ENCODE measurements at places on chromosomes 4 and X.
A peak's percentile ranks its signal among the peaks of the same experiment; 100 is the strongest.

- peak; percentile 72 for DNase-seq
These were observed 188.4 kb downstream of the SLC7A11 start for GRCh38 chr4:138053641-138054301.

GRCh38 chrX:68998716-68999115, 166.5 kb downstream of the PJA1 start:
- DNase-seq = no peak

- DNase-seq = peak; percentile 8
These were observed 28.3 kb upstream of the AP1S2 start for GRCh38 chrX:15882704-15883539.

- DNase-seq = no peak
These were observed 342.8 kb downstream of the DHX15 start for GRCh38 chr4:24241511-24241910.

DNA sequence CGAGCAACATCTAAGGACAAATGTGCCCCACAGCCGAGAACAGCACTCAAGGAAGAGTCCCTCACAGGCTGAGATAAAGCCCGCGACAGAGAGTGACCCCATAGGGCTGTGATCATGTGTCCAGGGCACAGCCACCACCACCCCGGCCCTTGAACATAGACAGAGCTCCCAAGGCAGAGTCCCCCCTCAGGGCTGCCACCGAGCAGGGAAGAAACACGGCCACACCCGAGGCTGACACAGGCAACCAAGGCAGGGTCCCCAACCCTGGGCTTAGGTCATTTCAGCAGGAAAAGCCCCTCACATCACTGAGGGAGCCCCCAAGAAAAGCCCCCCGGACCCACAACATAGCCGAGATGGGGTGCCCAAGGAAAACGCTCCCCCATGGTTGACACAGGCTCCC, 463 bp downstream of the CT45A10 start:
- DNase-seq = no peak

GRCh38 chrX:9557521-9557920, 92.7 kb downstream of the TBL1X start:
- no peak for DNase-seq

DNA sequence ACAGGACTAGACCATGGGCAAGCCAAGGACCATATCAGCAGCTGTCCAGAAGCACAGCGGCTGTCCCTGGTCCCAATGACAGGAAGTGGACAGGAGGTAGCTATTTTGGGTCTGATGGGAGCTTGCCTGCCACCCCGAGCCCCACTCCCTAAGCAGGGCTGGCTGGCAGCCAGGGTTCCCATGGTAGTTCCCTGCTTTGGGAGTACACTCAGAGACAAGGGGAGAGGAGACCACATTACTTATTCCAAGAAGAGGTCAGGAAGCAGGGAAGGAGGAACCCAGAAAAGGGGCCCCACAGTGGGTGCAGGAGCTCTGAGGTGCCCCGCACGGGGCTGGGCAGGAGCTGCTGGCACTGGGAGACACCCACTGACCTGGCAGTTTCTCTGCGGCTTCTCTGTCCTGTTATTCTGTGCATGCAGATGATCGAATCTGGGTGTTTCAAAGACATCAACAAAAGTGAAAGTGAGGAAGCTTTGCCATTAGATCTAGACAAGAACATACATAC, 36.3 kb downstream of the HTT-AS start:
- DNase-seq = no peak

DNA sequence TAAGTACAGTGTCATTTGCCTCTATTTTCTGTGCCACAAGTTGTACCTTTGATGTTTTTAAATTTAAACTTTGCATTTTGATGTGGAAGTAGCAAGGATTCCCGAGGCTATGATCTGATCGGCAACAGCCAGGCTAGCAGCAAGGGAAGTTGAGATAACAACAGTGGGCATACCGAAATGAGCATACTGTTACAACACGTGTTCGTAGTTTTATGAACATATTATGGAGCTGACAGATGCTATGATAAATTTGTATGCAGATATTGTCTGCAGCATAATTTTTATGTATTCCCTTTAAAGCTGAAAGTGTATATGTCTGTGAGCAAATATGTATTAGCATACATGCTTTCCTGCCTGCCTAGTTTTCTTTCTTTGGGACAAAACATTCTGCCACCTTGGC, 306.1 kb downstream of the PCDH7 start:
- no peak for DNase-seq

DNA sequence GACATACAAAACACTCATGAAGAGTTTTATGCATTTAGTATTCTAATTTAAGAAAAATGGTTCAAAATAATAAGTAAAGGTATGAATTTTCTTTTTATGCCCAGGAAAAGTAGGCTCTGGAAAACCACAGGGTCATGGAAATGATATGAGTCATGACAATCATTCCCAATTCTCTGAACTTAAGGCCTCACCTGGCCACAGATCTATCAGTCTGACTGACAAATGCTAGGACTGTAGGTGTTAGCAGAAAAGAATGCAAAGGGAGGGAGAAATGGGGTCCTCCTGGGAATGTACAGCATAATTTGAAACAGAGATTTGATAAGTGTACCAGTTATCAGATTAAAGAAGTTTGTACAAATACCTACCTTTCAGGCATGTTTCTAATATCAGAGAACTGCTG, 270.5 kb upstream of the ARSJ start:
- no peak for DNase-seq

DNA sequence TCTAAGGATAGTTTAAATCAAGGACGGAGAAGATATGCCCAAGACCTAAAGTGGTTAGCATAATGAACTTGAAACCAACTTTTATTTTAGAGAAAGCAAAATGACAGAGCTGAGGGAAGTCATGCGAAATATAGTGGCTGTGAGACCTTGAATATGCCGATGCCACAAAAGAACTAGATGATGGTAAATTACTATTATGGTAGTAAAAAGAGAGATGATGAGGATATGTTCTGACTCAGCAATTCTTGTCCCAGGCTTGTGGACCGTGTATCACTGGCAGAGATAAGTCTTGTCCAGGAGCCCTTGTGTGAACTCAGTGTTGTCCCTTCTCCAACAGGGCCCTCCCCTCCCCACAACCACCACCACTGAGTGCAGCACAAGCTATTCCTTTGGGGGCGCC, 1605.6 kb upstream of the TENM3 start:
- DNase-seq = no peak

GRCh38 chrX:16638533-16638932, 11.4 kb upstream of the S100G start:
- DNase-seq = no peak

DNA sequence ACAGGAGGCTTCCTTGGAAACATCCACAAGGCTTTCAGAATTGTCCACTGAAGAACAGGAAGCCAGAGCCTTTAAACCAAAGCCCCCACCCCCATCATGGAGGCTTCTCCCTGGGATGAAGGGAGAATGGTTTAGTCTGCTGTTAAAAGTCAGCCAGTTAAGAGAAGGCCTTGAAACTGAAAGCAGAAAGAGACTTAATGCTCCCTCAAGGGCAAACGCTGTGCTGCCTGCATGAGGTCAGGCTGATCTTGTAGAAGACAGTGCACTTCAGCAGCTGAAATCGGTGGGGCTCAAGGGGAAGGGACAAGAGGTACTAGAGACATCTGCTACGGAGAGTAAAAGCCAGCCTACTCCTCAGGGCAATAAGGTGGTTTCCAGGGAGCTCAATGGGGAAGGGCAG, 69.0 kb downstream of the HPRT1 start:
- no peak for DNase-seq

- no peak for DNase-seq
These were observed 308.1 kb downstream of the PTTG2 start for GRCh38 chr4:38268108-38268820.

- DNase-seq = no peak
These were observed 91.7 kb upstream of the ADRA2C start for GRCh38 chr4:3674479-3674851.

DNA sequence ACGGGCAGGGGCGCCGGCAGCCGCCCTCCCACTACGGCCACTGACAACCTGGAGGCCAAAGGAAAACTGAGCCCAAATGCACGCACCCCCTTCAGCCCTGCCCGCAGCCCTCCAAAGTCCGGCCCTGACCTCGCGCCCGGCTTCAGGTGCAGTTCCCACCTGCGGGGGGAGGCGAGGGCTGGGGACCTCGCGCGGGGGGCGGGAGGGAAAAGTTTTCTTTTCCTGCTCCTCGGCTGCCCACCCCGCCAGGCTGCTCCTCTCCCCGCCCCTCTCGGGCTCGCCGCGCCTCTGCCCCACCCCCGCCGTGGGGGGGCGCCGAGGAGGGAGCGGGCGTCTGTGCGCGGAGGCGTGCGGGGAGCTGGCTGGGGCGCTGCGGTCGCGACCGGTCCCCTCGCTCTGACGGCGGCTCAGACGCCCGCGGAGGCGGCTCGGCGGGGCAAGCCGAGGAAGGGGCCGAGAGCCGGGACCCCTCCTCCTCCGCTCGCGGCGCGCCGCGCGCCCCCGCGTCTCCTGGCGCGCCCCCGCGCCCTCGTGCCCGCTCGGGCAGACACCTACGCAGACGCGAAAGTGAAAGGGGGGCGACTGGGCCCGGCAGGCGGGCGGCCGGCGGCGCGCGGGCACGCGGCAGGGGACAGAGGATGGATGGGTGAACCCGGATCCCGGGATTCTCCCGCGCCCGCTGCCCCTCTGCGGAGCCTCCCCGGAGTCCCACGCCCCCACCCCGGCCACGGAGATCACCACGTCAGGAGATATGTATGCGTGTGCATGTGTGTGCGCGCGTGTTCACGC, 3.1 kb upstream of the NR3C2 start:
- peak; percentile 55 for DNase-seq

GRCh38 chr4:120509719-120510118, 412.8 kb downstream of the PRDM5 start:
- DNase-seq = no peak

DNA sequence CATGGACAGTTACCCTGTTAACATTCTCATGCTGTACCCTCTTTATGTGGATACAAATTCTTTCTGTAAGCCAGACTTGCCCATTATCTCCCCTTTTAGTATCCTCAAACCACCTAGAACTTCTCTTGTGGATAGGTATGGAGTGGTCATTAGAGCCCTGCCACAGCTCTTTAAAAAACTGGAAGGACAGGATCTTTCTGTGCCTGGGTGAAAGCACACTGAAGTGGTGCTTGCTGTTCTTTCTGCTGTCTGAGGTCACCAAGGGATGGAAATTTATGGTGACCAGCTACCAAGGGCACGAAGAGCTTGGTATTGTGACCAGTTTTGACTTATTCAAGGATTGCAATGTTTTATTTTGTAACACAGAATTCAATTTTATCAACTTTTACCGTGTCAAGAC, 344.2 kb downstream of the CBLL2 start:
- no peak for DNase-seq

- no peak for DNase-seq
These were observed 56.5 kb upstream of the PPARGC1A start for GRCh38 chr4:23946299-23946698.

GRCh38 chr4:90904021-90904420, 776.8 kb downstream of the CCSER1 start:
- no peak for DNase-seq

DNA sequence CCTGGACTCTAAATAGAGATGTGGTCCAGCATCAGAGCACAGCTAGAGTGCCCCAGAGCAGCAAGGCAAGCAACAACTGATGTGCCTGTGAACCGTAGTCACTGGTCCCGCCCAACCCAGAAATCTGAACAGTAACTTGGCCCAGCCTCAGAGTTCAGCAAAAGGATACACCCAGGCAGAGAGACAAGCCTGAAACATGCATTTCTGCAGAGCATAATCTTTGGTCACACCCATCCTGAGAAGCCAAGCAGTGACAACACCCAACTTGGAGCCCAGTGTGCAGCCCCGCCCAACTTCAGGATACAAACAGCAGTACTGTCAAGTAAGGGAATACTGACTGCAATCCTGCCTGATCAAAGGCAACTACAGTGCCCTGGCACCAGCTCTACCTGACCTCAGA, 78.9 kb downstream of the CCDC160 start:
- no peak for DNase-seq

GRCh38 chr4:112315446-112315845, 18.3 kb downstream of the ALPK1 start:
- DNase-seq = no peak

- no peak for DNase-seq
These were observed 2.3 kb upstream of the RGS12 start for GRCh38 chr4:3290476-3290875.

DNA sequence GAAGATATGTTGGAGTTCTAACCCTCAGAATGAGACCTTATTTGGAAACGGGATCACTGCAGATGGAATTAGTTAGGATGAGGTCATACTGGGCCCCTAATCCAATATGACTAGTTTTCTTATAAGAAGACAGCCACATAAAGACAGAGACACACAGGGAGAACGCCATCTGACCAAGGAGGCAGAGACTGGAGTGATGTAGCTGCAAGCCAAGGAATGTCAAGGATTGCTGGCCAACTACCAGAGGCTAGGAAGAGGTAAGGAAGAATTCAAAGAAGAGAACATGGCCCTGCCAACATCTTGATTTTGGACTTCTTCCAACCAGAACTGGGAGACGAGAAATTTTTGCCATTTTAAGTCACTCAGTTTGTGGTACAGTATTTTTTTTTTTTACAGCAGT, 152.8 kb upstream of the DIPK2B start:
- DNase-seq = no peak

DNA sequence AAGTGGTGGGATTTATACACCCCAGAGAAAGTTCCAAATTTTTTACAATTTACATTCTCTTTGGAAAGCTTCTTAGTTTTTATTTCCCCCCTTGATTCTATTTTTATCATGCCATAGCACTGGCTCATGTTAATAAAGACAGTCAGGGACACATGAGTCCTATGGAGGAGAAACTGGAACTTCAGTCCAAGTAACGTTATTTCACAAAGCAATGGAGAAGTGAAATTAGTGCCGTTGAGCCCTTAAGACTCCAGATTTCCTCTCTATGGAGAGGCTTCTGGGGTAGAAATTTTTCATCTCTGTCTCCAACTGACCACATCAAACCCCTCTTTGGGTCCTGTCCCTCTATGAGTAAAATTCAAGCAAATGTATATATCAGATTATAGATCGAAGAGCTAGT, 12.8 kb upstream of the TASL start:
- DNase-seq = no peak

DNA sequence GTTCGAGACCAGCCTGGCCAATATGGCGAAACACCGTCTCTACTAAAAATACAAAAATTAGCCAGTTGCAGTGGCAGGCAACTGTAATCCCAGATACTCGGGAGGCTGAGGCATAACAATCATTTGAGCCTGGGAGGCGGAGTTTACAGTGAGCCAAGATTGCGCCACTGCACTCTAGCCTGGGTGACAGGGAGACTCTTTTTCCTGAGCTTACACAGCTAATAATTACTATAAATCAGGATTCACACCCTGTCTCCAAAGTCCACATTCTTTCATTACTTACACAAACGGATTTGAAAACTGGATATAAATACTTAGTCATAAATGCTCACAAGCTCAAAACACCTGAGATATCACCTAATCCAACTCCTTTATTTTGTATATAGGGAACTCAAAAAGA, 151.6 kb downstream of the LRBA start:
- no peak for DNase-seq

- no peak for DNase-seq
These were observed 176.8 kb upstream of the MBNL3 start for GRCh38 chrX:132665676-132666075.

DNA sequence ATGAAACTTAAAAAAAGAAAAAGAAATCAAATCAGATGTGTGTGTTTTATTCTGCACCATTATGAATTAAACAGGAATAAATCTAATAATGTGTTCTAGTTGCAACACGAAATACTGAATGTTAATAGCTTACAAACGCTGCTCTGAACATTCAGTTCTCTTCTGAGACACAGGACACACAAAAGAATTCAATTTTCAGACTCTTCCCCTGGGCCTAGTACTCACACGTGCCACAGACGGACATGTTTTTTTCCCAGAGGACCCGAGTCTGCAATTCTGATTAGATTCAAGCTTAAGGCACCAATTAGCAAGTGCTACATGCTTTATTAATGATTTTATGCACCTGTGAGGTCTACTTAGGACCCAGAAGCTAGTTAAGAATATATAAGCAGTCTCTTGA, 20.5 kb downstream of the C4orf54 start:
- no peak for DNase-seq

All from Caki2 (cell line).